ENCODE measurements at places on chromosomes 6 and 20.

- DNase-seq, result no peak
Measured at GRCh38 chr20:61628901-61629601, 377.0 kb downstream of the CDH4 start.

- DNase-seq, result no peak
Measured at GRCh38 chr6:71414486-71414885, 125.9 kb downstream of the OGFRL1 start.

DNA sequence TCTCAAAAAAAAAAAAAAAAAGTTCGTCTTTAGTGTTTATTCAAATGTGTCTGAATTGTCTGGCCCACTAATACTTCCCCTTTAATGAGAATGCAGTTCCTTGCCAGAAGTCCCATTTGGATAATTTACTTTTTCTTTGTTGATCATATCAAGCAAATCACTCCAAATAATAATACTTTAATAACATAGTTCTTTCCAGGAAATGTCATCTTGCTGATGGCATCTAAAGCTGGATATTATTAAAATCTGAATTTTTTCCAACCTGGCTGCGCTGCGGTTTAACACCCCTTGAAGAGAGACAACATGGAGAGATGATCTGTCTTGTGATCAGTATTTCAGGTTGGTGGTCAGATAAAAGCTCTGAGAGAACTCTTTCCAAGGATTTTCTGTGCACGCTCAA is 111.2 kb upstream of the CNKSR3 start:
- no peak for DNase-seq

DNA sequence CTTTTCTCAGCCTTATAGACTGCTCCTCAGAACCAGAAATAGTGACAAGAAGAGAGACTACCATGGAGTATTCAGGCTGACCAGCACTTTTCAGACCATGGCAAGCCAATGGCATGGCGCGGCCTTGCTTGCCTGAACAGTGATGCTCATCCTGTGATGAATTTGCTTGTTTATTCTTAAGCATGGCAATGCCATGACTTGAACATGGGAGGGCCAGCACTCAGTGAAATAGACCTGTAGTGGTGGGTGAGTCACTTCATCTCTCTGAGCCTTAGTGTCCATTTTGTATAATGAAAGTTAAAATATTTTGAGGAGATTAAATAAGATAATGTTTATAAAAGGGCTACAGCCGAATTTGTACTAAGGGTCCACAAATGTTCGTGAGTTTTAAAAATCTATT is 79.1 kb downstream of the LRRC1 start:
- no peak for DNase-seq

DNA sequence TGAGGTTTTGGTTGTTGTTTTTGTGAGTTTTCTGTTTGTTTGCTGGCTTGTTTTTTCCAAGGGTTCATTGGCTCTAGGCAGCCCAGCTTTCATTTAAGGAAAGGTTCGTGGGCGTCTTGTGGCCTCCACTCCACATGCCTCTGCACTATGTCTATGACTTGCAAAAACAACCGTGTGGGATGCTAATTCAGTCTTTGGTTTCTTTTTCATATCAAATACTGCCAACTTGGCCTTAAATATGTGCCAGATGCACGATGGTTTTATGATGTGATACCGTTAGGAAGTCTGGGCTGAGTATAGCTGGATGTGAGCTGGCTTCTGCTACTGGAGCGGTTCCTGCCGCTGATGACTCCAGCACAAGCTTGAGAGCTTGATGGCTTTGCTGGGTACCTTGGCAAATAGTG is 96.3 kb downstream of the BMP2 start:
- no peak for DNase-seq

- DNase-seq, result peak; percentile 53
Measured at GRCh38 chr6:31660381-31661261, at the start of gene C6orf47. C6orf47 (minus strand) TSS chr6:31660778; CDS start chr6:31659947, 831 bp downstream.

GRCh38 chr20:56685879-56686278 is 56.8 kb downstream of the TFAP2C start:
- no peak for DNase-seq

- no peak for DNase-seq
Measured at GRCh38 chr6:170572704-170573466, 11.6 kb downstream of the PDCD2 start.

GRCh38 chr6:551405-551804 is 105.5 kb downstream of the HUS1B start:
- DNase-seq, result no peak

- DNase-seq, result no peak
Measured at GRCh38 chr6:167779129-167779992, 47.4 kb upstream of the AFDN start.

- no peak for DNase-seq
Measured at GRCh38 chr6:111119571-111120329, 32.4 kb downstream of the SLC16A10 start.

GRCh38 chr6:104013312-104013971 is 846.3 kb downstream of the HACE1 start:
- DNase-seq, result no peak

- no peak for DNase-seq
Measured at GRCh38 chr6:22722913-22723312, 153.5 kb downstream of the HDGFL1 start.

DNA sequence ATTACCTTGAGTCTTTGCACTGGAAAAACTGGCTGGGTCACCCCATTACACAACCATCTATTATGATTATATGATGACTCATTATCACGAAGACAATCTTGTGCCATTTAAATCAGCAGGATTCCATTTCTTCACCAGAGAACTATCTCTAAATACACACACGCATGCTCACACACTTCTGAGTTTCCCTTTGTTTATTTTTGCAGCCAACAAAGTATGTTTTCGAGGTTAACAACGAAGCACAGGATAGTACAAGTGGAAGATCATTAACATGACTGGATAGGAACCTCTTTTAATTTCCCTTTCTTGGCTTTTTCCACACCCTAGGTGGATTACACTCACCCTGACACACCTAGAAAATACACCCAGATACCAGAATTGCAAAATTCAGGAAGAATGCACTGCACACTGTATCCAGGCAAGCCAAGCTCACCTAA is 18.9 kb downstream of the PERP start:
- DNase-seq, result no peak

- no peak for DNase-seq
Measured at GRCh38 chr6:90468080-90468479, 118.8 kb downstream of the MAP3K7 start.

- DNase-seq, result no peak
Measured at GRCh38 chr6:142612956-142613355, 311.1 kb downstream of the ADGRG6 start.

DNA sequence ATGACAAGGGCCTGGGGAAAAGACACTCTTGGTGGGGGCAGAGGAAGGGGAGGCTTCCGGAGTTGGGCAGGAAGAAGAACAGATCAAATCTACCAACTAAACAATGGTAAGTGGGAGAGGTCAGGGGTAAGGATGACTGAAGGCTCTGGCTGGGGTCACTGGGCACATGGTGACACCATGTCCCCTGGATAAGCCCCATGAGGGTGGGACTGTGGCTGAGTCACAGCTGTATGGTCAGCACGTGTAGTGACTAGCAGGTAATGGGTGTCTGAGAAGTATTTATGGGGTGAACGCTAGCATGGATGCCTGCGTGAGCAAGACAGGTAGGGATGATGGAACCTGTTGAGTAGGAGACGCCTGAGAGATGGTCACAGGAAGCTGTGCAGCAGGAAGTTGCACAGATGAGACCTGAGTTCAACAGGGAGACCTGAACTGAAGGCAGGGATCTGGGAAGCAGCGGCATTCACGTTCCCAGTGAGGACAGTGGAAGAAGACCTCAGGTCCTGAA is 64.5 kb upstream of the SNX9 start:
- no peak for DNase-seq

- no peak for DNase-seq
Measured at GRCh38 chr6:163738725-163739407, 324.3 kb downstream of the QKI start.

DNA sequence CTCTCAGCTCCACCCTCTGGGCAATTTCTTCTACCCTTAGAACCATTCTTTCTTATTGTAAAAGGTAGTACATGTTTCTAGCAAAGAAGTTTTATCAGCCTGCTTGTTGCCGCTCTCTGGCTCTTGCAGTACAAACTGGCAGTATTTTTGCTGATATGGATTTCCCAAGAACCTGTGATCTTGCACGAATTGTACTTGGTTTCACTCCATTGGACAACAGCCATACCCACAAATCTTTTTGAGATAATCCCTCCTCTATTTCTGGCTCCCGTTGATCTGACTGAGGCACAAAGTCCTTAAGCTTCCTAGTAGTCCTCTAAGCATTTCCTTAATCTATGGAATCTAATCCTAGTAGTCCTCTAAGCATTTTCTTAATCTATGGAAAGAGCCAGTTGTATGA is 487.0 kb upstream of the PTCHD4 start:
- no peak for DNase-seq

DNA sequence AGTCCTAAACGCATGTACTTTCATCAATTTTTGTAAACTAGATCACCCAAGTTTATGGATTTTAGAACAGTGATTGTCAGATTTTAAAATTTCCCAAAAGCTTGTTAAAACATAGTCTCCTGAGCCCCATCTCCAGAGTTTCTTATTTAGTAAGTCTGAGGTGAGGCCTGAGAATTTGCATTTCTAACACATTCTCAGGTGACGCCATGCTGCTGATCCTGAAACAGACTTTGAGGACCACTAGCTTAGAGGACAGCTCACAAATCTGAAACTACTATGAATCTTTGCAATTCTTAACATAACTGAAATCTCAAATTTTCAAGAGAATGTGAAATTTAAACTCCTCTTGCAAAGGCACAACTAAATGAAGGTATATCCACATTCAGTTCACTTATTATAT is 37.8 kb upstream of the MLIP start:
- no peak for DNase-seq

GRCh38 chr20:25247518-25247955 is 348 bp upstream of the PYGB start:
- peak; percentile 55 for DNase-seq

DNA sequence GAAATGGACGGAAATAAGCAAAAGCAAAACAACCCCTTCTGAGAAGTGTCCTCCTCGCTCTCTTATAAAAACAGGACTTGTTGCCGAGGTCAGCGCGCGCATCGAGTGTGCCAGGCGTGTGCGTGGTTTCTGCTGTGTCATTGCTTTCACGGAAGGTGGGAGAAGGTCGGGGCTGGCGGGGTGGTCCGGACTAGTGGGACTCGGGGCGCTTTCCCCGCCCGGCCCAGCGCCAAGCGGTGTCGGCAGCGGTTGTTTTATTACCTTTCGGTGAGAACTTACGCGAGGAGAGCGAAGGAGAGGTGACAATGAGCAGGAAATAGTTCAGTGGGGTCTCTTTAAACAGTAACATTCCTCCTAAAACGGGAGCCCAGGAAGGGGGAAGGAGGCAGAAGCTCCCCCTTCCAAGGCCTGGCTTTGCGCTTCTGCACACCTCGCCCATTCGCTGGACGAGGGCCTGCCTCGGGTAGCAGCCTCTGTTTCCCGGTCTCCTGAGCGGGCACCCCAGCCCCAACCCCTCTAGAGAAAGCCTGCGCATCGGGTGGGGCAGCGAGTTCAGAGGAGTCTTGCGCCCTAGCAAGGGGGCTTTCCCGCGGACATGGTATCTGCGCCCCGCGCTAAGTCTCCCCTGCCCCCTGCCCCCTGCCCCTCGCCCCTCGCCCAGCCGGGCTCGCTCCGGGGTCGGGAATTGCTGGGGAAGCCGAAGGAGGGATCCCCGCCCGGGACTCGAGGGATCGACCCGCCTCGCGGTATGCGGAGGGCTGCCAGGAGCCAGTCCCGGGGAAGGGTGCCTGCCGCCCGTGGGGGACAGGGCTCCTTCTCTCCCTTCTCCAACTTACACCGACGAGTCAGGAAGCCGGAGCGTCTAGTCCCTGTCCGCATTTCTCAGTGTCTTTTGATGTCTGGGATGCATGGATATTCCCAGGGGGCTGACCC is 1.2 kb upstream of the TBXT start:
- DNase-seq, result no peak

DNA sequence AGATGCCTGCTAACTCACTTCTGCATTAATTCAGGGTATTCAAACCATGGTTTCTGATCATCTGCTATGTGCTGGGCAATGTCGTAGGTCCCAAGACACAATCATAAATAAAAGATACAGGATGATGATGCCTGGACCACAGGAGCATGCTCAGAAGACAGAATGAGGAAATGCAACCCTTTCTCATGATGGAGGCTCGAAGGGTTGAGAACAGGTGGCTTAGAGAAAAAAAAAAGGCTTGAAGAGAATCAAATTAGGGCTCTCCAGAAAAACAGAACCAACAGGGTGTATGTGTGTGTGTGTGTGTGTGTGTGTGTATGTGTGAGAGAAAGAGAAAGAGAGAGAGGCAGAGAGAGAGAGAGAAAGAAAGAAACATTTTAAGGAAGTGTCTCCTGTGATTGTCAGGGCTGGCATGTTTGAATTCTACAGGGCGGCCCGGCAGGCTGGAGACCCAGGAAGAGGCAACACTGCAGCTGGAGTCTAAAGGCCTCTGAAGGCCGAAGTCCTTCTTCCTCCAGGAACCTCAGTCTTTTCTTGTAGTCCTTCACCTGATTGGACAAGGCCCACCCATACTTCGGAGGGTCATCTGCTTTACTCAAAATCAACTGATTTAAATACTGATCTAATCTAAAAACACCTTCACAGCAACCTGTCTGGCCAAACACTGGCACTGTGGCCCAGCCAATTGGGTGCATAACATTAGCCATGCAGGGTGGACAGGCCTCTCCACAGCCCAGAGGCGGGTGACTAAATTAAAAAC is 143.8 kb downstream of the ERMARD start:
- no peak for DNase-seq

DNA sequence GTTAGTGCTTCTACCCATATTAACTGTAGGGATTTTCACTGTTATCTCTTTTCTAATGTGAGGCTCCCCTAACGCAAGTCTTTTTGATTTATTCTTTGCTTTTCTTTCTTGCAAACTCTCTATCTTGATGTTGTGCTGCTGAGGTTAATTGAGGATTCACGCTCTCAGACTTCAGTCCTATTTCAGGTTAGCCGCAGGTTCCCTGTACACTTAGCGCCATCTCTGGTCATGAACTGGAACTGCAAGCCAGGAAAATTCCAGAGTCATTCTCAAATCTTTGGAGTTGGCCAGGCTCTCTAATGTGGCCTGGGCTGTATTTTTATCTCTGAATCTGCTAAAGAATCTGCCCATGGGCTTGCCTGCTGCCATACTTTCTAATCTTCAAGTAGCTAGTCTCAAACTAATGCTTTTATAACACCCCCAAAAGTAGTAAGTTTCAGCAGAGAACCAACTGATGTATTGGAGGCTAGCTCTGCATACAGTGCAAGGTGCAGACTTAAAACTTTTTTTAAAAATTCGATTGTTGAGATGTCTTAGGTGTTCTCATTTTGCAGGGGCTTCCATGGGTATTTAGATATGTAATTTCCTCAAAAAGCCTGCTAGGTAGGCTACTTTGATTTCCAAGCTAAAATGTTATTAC is 91.1 kb upstream of the OPRM1 start:
- DNase-seq, result no peak

GRCh38 chr6:22448291-22448711 is 121.1 kb upstream of the HDGFL1 start:
- no peak for DNase-seq

GRCh38 chr6:35224720-35225119 is 11.0 kb downstream of the SCUBE3 start:
- DNase-seq, result no peak

DNA sequence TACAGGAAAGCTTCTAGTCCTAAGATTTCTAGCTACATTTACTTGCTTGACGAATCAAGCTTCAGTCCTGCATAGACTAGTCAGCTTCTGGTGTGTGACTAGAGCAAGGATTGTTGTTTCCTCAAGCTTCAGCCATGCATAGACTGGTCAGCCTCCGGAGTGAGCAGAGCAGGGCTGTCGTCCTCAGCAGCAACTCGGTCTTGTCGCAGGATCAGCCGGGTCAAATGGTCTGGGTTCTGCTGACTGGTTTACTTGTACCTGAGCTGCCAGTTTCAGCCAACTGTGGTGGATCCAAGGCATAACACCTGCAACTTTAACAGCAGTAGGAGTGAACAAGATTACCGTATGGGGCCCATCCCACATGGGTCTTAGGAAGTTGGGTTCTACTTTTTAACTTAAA is 10.8 kb upstream of the GMPR start:
- no peak for DNase-seq
